Suprapubic skin (tissue), 4 donors: ENCODE measurements at places on chromosomes 4 and X. TPM values are rescaled to one million over a fixed set of nuclear protein-coding genes. Genes with fewer than 3 reads are reported as not detected.

Gene ADH1B
- 72.9 TPM for total RNA-seq

DNA sequence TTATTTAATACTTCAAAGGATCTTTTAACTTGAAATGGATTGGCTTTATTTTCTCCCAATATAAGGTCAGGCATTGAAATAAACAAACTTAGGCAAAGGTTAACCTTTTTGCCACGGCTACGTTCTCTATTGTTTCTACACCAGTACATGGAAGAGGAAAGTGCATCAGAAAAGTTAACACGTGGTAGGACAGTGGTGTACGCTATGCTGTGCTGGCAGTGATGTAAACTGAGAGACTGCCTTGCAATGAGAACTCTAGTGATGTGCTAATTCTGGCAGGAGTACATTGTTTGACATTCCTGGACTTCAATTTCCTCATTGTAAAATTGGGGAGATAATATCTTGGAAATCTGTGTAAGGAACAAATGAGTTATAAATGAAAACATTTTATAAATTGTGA lies 208.2 kb downstream of the TMA16 start:
- H3K4me3 ChIP-seq: no peak overlapping the region
- DNase-seq: no peak
- no peak overlapping the region for H3K27ac ChIP-seq
- H3K27me3 ChIP-seq: no peaks in the 10 kb centered on the region
- H3K36me3 ChIP-seq: no peaks in the 10 kb centered on the region

GRCh38 chrX:67545893-67546495 lies 2.2 kb downstream of the AR start:
- DNase-seq: peak; percentile 60
- peaks cover 3% of the 10 kb centered on the region for H3K27me3 ChIP-seq
- H3K4me1 ChIP-seq: peaks cover 10% of the 10 kb centered on the region
- H3K27ac ChIP-seq: peak overlapping the region; percentile 34
- peak overlapping the region; percentile 57 for H3K4me3 ChIP-seq

DNA sequence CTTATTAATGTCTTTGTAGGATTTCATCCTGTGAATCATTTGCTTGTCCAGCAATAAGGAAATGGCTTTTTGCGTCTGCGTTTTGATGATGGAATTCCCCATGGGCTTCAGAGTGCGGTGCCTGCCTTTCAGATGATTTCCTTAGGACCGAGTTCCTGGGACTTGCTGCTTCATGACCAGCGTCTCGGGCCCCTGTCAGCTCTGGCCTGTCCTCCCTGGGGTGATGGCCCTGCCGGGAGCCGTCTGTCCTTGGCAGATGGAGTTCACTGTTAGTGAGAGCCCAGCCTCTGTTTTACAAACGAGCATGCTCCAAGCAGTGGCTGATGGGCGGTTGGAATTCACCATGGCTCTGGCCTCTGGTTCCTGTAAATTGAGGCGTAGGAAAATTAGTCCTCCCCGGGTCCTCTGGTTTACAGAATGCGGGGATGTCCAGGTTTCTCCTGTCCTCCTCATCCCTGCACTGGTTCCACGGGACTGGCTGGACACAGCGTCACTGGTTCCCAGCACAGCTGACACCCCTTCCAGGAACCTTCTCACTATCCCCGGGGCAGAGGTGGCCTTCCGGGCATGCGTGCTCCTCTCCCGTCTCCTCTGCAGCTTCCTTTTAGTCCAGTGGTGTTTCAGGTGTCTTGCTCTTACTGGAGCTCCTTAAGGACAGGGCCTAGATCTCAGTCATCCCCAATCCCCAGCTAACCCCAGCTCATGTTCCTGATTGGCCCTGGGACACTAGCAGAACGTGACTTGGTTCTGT lies 34.9 kb downstream of the TBC1D14 start:
- H3K4me3 ChIP-seq: no peak overlapping the region
- no peak overlapping the region for H3K27ac ChIP-seq

GRCh38 chr4:166308647-166309046 lies 435.6 kb downstream of the TLL1 start:
- no peaks in the 10 kb centered on the region for H3K27me3 ChIP-seq
- DNase-seq: no peak
- H3K27ac ChIP-seq: no peak overlapping the region
- no peaks in the 10 kb centered on the region for H3K36me3 ChIP-seq

DNA sequence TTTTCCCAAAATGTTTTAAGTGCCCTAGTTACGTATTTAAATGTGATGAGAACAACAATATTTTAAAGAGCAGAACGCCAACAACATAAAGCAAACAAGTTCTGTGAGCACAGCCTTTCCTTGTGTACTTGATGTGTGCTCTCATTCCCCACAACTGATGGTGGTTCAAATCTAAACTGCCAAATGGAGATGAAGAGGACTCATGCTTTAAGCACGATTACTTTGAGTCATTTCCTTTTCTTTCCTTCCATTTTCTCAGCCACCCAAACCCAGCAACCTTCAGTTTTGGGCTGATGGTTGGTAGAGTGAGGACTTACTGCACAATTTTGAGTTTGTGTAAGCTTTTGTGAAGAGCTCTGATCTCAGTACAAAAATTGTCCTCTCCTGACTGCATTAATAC lies 1.7 kb downstream of the NSD2 start:
- H3K36me3 ChIP-seq: no peaks in the 10 kb centered on the region
- H3K27me3 ChIP-seq: no peaks in the 10 kb centered on the region
- DNase-seq: no peak
- peaks cover 21% of the 10 kb centered on the region for H3K4me1 ChIP-seq
- H3K4me3 ChIP-seq: no peak overlapping the region

GRCh38 chr4:150342945-150343344 lies 239.0 kb upstream of the MAB21L2 start:
- no peaks in the 10 kb centered on the region for H3K4me1 ChIP-seq
- no peak for DNase-seq
- H3K27ac ChIP-seq: no peak overlapping the region
- no peaks in the 10 kb centered on the region for H3K27me3 ChIP-seq
